HFFc6 (cell line): ENCODE measurements at places on chromosomes 11 and 22. TPM values are rescaled to one million over a fixed set of nuclear protein-coding genes. Genes with fewer than 3 reads are reported as not detected.
A peak's percentile ranks its signal among the peaks of the same experiment; 100 is the strongest.

- no peaks in the 10 kb centered on the region for H3K4me1 ChIP-seq
- H3K27me3 ChIP-seq, result peaks cover 39% of the 10 kb centered on the region
- H3K27ac ChIP-seq, result no peak overlapping the region
- no peak overlapping the region for H3K4me3 ChIP-seq
These were observed 7.3 kb upstream of the SSTR3 start for GRCh38 chr22:37219533-37219932.

DNA sequence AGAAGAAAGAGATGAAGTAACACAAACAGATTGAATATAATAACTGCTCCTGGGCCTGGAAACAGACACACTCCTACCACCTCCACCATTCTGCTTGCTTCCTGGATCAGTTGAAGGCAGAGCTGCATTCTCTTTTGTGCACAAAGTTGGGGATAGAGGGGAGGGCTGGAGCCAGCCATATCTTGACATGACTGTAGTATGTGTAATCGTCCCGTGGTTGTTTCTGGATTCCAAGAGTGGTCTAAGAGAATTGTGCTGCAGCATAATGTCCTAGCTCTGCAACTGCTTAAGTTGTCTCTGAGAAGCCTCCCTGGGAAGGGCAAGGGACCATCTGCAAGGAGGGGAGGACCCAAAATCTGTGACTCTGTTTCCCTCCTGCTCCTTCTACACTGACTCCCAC, 3.2 kb downstream of the CRY2 start:
- DNase-seq, result peak; percentile 23
- peaks cover 4% of the 10 kb centered on the region for H3K27me3 ChIP-seq
- no peak overlapping the region for H3K27ac ChIP-seq

GRCh38 chr11:77073328-77074001, 6.7 kb downstream of the CAPN5 start:
- H3K27ac ChIP-seq, result peak overlapping the region; percentile 100
- peaks cover 1% of the 10 kb centered on the region for H3K27me3 ChIP-seq
- peaks cover 47% of the 10 kb centered on the region for H3K4me1 ChIP-seq
- H3K4me3 ChIP-seq, result peak overlapping the region; percentile 76
- peaks cover 9% of the 10 kb centered on the region for H3K36me3 ChIP-seq
- peak; percentile 95 for DNase-seq

- no peaks in the 10 kb centered on the region for H3K4me1 ChIP-seq
- H3K27ac ChIP-seq, result no peak overlapping the region
- no peak for DNase-seq
- H3K27me3 ChIP-seq, result peaks cover 3% of the 10 kb centered on the region
- no peak overlapping the region for H3K4me3 ChIP-seq
These were observed 16.4 kb downstream of the SPATA19 start for GRCh38 chr11:133828871-133829270.

- H3K36me3 ChIP-seq, result no peaks in the 10 kb centered on the region
- peak overlapping the region; percentile 24 for H3K4me3 ChIP-seq
- peaks cover 41% of the 10 kb centered on the region for H3K4me1 ChIP-seq
These were observed 12.2 kb upstream of the MRPL17 start for GRCh38 chr11:6695377-6695776.

FOLR2 gene
- not detected in 3 replicates for total RNA-seq

TLCD5 gene
- total RNA-seq, result 8.6 to 9.1 TPM (median 9.0 TPM) in 3 replicates
